Fibroblast of villous mesenchyme (primary cell): ENCODE measurements at places on chromosomes 1 and 21. TPM values are rescaled to one million over a fixed set of nuclear protein-coding genes. Genes with fewer than 3 reads are reported as not detected.

CTTNBP2NL gene
- total RNA-seq: 20.9 and 30.2 TPM in 2 replicates

ADGRL2 gene
- total RNA-seq: 11.6 and 15.1 TPM in 2 replicates

EPHA10 gene
- total RNA-seq: under 0.01 TPM in 1 of 2 replicates, not detected in the other

ACOT11 gene
- total RNA-seq: 1.3 and 2.2 TPM in 2 replicates

DHDDS gene
- total RNA-seq: 57.7 and 69.1 TPM in 2 replicates

ZSWIM5 gene
- total RNA-seq: 0.43 and 2.3 TPM in 2 replicates

ASAP3 gene
- 33.5 and 35.0 TPM in 2 replicates for total RNA-seq

PTPN7 gene
- total RNA-seq: not detected in 2 replicates

HSPG2 gene
- total RNA-seq: 166 and 200 TPM in 2 replicates

TMEM201 gene
- 6.8 and 6.9 TPM in 2 replicates for total RNA-seq

S100A1 gene
- not detected in 2 replicates for total RNA-seq

CRP gene
- total RNA-seq: not detected in 2 replicates

NKAIN1 gene
- not detected in 2 replicates for total RNA-seq

OR2G6 gene
- total RNA-seq: not detected in 2 replicates

FAM177B gene
- total RNA-seq: not detected in 2 replicates

LCE2B gene
- not detected in 2 replicates for total RNA-seq

CYP4Z1 gene
- not detected in 2 replicates for total RNA-seq

FCN3 gene
- not detected in 2 replicates for total RNA-seq

HHIPL2 gene
- not detected in 2 replicates for total RNA-seq

ZNF697 gene
- 13.2 and 14.2 TPM in 2 replicates for total RNA-seq

OPTC gene
- total RNA-seq: not detected in 2 replicates

PAQR6 gene
- total RNA-seq: 0.43 and 0.64 TPM in 2 replicates

SLC30A2 gene
- total RNA-seq: not detected in 2 replicates

HMGCS2 gene
- not detected in 2 replicates for total RNA-seq

DMBX1 gene
- not detected in 2 replicates for total RNA-seq

LCE6A gene
- not detected in 2 replicates for total RNA-seq

CASZ1 gene
- total RNA-seq: under 0.01 TPM in 2 replicates

LCE1E gene
- not detected in 2 replicates for total RNA-seq

KRTAP8-1 gene
- total RNA-seq: not detected in 2 replicates

LCE2A gene
- 0.43 TPM in 1 of 2 replicates, not detected in the other for total RNA-seq

ALPL gene
- 1.3 and 1.7 TPM in 2 replicates for total RNA-seq

POU2F1 gene
- 5.8 and 6.9 TPM in 2 replicates for total RNA-seq

KLF18 gene
- total RNA-seq: not detected in 2 replicates

MUL1 gene
- 26.4 and 28.1 TPM in 2 replicates for total RNA-seq

S100PBP gene
- 32.9 and 46.6 TPM in 2 replicates for total RNA-seq

SOX13 gene
- total RNA-seq: 11.6 and 14.7 TPM in 2 replicates

BTBD19 gene
- 11.6 and 13.0 TPM in 2 replicates for total RNA-seq

E2F2 gene
- total RNA-seq: 2.2 and 2.9 TPM in 2 replicates

TCP10L gene
- 0.32 TPM in 1 of 2 replicates, not detected in the other for total RNA-seq

FAM167B gene
- 0.97 and 5.2 TPM in 2 replicates for total RNA-seq

ESPN gene
- not detected in 2 replicates for total RNA-seq

MTARC1 gene
- 1.7 and 2.3 TPM in 2 replicates for total RNA-seq

DISP1 gene
- 3.5 and 4.2 TPM in 2 replicates for total RNA-seq

SMIM1 gene
- total RNA-seq: 1.7 and 3.5 TPM in 2 replicates

TCHHL1 gene
- not detected in 2 replicates for total RNA-seq

ACAP3 gene
- total RNA-seq: 43.2 and 54.8 TPM in 2 replicates

ECM1 gene
- 20.3 and 24.5 TPM in 2 replicates for total RNA-seq

SYTL1 gene
- total RNA-seq: under 0.01 and 0.32 TPM in 2 replicates

IKBKE gene
- 23.7 and 25.8 TPM in 2 replicates for total RNA-seq

ZNF691 gene
- 6.4 and 11.2 TPM in 2 replicates for total RNA-seq
